ENCODE measurements at places on chromosomes 16 and 17.

DNA sequence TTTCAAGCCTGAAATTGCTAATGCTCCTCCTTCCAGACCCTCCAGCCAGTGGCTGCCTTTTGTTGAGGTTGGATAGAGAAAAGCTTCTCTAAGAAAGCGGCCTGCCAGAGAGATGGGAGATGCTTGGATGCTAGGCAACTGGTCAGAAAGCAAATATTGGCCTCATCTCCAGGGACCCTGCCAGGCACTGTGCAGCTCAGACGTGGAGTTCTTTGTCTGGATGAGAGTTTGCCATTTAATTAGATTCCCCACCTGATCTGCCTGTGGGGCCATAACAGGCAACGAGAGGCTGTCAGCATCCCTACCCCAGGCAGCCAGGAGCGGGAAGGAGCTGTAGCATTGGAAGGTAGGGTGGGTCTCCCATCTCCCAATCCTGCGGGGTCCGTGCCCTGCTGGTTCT lies 52.7 kb downstream of the ASIC2 start:
- no peak for DNase-seq

- no peak for DNase-seq
Observed at GRCh38 chr17:74536890-74537289, 5.6 kb upstream of the CD300LB start.

DNA sequence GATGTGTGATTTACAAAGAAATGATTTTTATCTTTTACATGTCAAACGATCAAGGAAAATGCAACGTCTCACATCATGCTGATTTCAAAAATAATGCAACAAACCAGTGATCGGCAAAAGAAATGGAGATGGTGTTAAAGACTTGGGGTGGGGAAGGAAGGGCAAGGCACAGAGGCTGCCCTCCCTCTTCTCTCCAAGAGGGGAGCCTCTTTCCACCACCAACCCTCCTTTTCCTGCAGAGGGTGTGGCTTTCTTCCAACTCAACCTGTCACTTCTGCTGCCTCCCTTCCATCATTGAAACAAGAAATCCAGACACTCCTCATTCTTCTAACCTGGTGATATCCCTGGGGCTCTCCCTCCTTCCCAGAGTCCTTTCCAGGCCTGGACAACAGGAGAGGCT lies 320.8 kb downstream of the SLC39A11 start:
- no peak for DNase-seq

DNA sequence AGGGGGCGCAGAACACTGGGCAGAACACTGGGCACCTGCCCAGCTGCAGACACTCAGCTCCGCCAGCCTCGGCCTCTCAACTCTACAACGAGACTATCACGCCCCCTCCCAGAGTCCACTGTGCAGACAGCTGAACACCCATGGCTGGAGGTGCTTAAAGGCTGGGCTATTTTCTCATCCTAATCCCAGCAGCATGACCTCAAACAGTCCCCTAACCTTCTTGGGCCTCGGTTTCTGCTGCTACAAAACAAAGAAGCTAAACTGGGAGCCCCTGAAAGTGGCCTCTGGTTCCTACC lies 27.7 kb upstream of the ZNF469 start:
- DNase-seq = no peak

DNA sequence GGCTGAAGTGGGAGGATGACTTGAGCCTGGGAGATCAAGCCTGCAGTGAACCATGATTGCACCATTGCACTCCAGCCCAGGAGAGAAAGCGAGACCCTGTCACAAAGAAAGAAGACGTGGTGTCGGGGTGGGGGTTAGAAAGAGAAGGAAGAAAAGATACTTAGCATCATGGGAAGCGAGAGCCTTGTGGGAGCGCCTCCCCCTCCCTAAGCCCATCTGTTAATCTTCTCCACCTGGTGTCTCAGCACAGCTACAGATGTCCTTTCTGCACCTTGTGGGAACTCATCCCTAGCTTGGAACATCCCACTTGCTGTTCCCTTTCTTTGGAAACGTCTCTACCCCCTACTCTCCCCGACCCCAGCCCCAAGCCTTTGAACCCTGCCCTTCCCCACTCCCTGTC lies 6.0 kb downstream of the ZNF688 start:
- DNase-seq = no peak

- DNase-seq = no peak
Observed at GRCh38 chr16:51637770-51638094, 486.7 kb upstream of the SALL1 start.

GRCh38 chr16:23518435-23518891 lies 8.2 kb upstream of the GGA2 start:
- no peak for DNase-seq

- peak; percentile 26 for DNase-seq
Observed at GRCh38 chr16:4261557-4262172, 11.2 kb downstream of the TFAP4 start.

DNA sequence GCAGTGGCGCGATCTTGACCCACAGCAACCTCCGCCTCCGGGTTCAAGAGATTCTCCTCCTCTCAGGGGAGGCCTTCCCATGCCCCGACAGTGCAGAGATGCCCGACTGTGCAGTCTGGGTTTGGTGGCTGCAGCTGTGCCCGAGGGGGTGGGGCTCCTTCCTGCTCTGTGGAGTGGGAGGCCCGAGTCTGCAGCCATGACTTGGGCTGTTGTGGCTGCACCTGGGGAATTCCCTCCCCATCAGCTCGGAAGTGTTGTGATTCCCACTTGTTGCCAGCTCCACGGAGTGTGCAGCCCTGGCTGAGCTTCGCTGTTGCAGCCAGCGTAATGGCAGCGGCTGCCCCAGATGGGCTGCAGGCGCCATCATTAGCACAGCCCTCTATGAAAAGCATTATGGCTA lies 66.4 kb upstream of the SMIM36 start:
- DNase-seq = no peak

- DNase-seq = no peak
Observed at GRCh38 chr17:81294512-81295030, 536 bp downstream of the SLC38A10 start.

- peak; percentile 66 for DNase-seq
Observed at GRCh38 chr17:76736349-76737081, 616 bp downstream of the SRSF2 start.

- DNase-seq = no peak
Observed at GRCh38 chr17:80457236-80457856, 19.1 kb downstream of the NPTX1 start.

GRCh38 chr17:66369830-66370229 lies 67.4 kb downstream of the PRKCA start:
- no peak for DNase-seq

GRCh38 chr16:19517424-19518089 lies 4.3 kb downstream of the GDE1 start:
- no peak for DNase-seq

GRCh38 chr16:79158337-79158736 lies 442.2 kb downstream of the MAF start:
- DNase-seq = no peak

GRCh38 chr17:46097497-46097896 lies 95.7 kb downstream of the KANSL1 start:
- DNase-seq = no peak

Measured in CD4-positive, alpha-beta memory T cell (primary cell).